Lower leg skin (tissue), 4 donors: ENCODE measurements at places on chromosomes 7 and 10. TPM values are rescaled to one million over a fixed set of nuclear protein-coding genes. Genes with fewer than 3 reads are reported as not detected.
A peak's percentile ranks its signal among the peaks of the same experiment; 100 is the strongest.

- DNase-seq, result no peak
Measured at GRCh38 chr7:106618480-106618879, 42.5 kb downstream of the CCDC71L start.

DNA sequence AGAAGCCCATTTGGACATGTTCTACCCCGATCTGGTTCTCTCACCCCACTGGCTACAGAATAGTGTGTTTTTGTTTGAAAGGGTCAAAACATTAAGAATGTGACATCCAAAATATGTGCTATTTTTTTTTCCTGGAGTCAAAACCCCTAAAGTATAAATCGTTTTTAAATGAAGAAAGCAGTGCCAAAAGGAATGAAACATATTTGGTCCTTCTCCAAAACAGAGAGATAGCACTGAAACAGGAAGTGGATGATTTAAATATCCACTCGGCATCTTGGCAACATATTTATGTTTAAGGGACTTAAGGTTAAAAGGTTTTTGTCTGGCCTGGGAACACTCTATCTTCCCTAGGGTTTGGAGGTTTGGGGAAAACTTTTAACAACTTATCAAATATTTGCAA is 32.3 kb downstream of the CALD1 start:
- no peak for DNase-seq

DNA sequence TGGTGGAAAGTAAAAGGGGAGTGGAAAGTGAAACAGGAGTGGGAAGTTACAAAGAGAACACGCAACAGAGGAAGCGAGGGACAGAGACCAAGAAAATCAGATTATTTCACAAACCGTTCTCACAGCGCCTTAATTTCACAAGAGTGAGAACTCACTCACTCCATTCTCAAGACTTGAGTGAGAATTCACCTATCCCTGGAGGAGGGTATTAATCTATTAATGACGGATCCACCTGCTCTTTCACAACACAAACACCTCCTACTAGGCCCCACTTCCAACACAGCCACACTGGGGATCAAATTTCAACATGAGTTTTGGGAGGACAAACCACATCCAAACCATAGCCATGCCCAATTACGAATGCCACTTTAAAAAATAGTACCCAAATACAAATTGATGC is 297.6 kb downstream of the GPAM start:
- no peak for DNase-seq

- no peak for DNase-seq
Measured at GRCh38 chr7:14836571-14837189, 65.9 kb downstream of the DGKB start.

- no peak for DNase-seq
Measured at GRCh38 chr10:94123258-94123995, 129.7 kb downstream of the PLCE1 start.

GRCh38 chr7:4214291-4215155 is 467.6 kb upstream of the FOXK1 start:
- no peak for DNase-seq

DNA sequence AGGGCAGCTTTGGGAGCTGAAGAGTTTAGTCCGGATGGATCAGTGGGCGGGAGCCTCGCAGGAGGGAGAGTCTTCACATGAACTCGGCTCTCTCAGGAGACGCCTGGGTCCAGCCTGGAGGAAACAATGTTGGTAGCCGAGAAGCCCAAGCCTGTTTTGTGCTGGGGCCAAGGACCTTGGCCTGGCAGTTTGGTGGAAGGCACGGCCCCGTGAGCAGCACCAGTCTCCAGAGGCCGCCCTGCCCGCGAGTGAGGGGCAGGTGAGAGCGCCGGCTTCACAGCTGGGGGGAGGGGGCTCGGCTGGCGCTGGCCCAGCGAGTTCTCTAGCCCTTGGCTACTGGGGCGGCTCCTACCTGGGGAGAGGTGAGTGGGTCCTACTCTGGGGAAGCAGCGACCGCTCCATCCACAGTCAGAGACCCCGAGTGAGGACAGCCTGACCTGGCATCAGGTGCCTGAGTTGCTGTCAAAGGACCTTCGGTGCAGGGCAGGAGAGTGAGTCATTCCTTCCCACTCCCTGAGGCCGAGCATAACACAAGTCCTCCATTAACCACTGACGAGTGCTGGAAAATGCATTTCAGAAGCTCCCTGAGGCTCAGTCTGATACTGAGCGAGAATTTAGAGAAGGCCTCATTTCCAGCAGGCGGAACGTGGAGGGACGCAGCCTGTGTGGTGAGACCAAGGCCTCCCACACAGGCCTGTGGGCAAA is 89.3 kb upstream of the DIP2C start:
- peak; percentile 76 for DNase-seq

DNA sequence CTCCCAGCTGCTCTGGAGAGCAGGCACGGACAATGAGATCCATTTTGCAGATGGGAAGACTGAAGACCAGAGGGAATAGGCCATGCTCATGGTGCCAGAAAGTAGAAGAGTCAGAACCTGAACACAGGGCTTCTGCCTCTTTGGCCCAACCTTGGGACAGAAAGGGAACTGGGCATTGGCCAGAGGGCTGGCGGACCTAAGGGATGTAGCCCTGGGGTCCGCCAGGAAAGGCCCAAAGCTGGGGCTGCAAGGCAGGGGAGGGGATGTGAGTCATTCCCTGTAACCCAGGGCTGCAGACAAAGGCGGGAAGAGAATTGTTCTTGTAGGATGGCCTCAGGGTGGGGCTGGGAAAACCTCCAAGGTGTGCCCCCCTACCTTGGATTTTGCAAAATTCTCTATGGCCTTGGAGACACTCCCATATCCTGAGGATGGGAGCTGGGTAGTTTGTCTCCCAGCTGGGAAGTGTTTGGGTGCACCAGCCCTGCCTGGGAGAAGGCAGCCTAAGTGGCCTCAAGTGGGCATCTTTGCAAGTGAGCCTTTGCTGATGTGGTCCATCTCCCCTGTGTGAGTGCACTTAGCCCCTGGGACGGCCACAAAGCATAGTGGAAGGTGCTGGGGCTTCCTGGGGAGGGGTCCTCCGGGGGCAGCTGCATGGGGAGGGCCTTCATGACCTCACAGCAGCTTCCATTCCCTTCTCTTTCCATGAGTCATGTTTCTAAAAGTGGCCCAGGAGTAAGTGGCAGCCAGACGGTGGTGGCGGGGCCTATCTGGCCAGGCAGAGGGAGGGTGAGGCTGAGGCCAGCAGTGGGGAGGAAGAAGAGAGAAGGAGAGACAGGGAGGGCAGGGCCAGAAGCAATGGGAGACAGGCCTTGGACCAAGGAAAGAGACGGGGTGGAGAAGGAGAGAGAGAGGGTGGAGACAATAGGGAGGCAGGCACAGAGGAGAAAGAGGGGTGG is 9.2 kb downstream of the AQP1 start:
- DNase-seq, result peak; percentile 83

Gene CHAT
- total RNA-seq, result not detected
